Fibroblast of villous mesenchyme (primary cell): ENCODE measurements at places on chromosomes 4 and X. TPM values are rescaled to one million over a fixed set of nuclear protein-coding genes. Genes with fewer than 3 reads are reported as not detected.

Gene UGT2B28
- not detected in 2 replicates for total RNA-seq

GRCh38 chr4:168374772-168375523 lies 56.4 kb upstream of the DDX60 start:
- DNase-seq = no peak

DNA sequence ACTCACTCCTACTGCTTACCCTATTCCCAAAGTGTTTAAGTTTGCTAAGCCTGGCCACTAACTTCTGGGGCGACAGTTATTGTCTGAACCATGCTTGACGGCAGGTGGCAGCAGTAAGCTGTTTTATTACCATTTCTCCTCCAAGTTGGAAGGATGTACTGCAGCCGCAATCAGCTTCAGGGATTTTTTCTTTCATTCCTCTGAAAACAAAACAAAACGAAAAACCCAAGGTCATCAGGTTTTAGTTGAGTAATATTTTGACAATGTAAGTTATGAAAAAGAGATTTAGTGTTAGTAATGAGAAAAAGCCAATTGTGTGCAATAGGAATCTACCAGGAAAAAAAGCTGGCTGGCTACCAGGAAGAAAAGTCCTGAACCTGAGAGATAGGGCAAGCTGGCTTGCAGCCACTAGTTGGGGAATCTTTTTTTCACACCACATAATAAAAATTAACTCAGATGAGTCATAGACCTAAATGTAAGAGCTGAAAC lies 13.2 kb upstream of the RAB9B start:
- peak; percentile 84 for DNase-seq

DNA sequence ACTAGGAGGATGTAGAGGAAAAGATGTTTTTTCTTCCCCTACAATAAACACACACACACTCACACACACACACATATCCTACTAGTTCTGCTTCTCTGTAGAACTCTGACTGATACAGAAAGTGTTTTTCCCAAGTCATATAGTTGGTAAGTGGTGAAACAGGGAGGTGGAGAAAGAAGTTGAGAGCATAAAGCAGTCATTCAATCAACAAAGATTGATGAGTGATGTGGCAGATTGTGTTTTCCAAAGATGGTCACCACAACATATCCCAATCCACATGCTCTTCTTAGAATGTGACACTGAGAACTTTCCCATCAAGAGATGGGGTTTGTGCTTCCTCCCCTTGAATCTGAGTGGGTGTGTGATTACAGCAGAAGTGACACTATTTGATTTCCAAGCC lies 123.4 kb upstream of the ATP6AP2 start:
- no peak for DNase-seq

GRCh38 chr4:8742546-8742945 lies 129.1 kb downstream of the HMX1 start:
- DNase-seq = no peak

GRCh38 chrX:65528293-65528692 lies 6.3 kb downstream of the LAS1L start:
- no peak for DNase-seq
